KG1 (cell line): ENCODE measurements at places on chromosomes 2 and 18.

- DNase-seq = no peak
Observed at GRCh38 chr2:159798376-159798725, 343 bp upstream of the CD302 start.

- DNase-seq = no peak
Observed at GRCh38 chr2:2264416-2264815, 66.7 kb downstream of the MYT1L start.

DNA sequence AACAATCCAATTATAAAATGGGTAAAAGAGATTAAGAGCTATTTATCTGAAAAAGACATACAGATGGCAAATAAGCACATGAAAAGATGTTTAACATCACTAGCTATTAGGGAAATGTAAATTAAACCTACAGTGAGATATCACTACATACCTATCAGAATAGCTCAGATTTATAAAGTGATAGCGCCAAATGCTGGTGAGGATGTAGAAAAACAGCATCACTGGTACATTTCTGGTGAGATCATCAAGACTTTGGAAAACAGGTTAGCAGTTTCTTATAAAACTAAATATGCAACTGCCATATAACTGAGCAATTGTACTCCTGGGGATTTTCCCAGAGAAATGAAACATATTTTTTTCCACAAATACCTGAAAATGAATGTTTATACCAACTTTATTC lies 100.4 kb downstream of the ACOXL start:
- DNase-seq = no peak

- DNase-seq = no peak
Observed at GRCh38 chr2:215505044-215505786, 69.3 kb upstream of the FN1 start.

GRCh38 chr2:54566896-54567295 lies 110.8 kb downstream of the SPTBN1 start:
- no peak for DNase-seq

- DNase-seq = peak; percentile 18
Observed at GRCh38 chr2:57598551-57598950, 448.1 kb upstream of the VRK2 start.

- DNase-seq = no peak
Observed at GRCh38 chr18:7755753-7756475, 188.8 kb downstream of the PTPRM start.

- DNase-seq = no peak
Observed at GRCh38 chr2:64469261-64469660, 15.3 kb downstream of the LGALSL start.

DNA sequence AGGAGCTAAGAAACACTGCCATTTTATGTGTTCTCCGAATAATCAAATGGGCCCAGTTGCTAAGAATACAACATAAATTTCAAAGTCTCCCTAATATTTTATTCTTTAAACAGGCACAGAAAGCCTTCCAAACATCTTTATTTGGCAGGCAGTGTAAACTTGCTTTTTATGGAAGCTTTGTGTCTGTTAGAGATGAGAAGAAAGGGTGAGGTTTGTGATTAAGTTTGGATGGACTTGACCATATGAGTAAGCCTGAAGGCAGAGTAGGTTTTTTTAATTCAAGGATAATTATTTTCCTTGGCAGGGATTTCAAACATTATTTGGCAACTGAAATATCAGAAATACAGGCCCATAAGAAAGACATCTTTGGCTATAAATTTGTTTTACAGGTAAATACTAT lies 62.9 kb downstream of the COX7A2L start:
- no peak for DNase-seq

GRCh38 chr18:73664896-73665295 lies 482.7 kb downstream of the FBXO15 start:
- DNase-seq = no peak

DNA sequence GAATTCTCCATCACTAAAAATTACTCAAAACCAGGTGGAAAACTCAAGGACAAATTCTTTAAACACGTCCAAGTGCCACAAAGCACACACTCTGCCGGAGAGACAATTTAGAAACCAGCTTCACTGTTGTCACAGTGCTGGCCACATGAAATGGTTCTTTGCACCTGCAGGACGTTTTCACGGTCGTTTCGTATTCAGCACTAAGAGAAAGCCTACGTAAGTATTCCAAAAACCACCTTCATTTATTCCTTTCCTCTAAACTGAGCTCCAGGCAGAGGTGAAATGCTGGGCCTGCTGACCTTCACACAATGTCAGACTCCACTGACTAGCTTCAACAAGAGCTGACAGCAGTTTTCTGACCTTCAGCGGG lies 680 bp downstream of the ATP5F1A start:
- peak; percentile 45 for DNase-seq

DNA sequence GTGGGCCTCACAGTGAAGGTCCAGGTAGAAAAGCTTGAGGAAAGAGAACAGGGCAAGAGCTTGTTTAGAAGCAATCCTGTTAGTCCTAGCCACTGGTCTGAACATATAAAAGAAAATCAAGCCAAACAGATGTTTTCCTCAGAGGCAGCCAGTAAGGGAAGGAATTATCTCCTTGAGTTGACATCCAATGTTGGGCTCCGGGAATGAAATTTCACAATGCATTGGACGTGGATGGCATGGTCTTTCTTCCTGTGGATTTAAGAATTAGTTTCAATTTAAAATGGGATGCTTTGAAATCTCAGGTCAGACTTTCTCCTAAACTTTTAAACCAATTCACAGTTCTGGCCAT lies 92.1 kb downstream of the ACKR3 start:
- no peak for DNase-seq

DNA sequence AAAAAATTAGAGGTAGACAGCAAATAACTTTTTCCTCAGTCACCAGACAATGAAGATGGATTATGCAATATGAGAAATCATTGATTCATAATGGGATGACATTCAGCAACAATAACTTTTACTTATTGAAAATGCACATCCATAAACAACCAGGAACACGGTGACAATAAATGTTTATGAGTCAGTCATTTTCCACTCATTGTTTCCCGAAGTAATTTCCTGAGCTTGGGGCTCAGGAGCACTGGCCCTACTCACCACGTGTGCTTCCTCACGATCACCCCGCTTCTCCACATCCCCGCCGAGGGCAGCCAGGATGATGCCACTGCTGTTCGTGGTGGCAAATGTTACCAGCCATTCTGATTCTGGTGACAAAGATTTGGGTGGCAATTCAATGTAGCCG lies 156.3 kb downstream of the LAMA1 start:
- no peak for DNase-seq

DNA sequence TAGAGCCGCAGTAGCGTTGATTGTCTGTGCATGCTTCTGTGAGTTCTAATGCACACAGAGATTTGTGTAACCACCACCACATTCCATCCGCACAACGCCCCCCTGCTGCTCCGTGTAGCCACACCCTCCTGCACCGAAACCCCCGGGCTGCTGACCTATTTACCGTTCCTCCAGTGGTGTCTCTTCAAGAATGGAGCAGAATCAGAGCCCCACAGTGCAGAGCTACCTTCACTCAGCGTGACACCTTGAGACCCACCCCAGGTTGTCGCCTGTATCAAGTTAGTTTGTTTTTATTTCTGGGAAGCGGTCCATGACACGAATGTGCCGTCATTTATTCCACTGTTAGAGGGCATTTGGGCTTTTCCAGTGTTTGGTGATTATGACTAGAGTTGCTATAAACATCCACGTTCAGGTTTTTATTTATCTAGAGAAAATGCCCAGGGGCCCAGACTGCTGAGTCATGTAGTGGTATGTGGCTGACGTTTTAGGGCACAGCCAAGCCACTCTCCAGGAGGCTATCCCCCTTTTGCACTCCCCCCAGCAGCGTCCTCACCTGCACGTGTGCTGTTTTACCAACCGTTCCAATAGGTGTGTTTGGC lies 266.8 kb downstream of the NDUFA10 start:
- no peak for DNase-seq

GRCh38 chr18:63138436-63139340 lies 180.9 kb downstream of the BCL2 start:
- DNase-seq = no peak

GRCh38 chr2:20351555-20352229 lies 1.0 kb upstream of the PUM2 start:
- DNase-seq = no peak

GRCh38 chr2:70931376-70932000 lies 4.2 kb upstream of the ATP6V1B1 start:
- no peak for DNase-seq

GRCh38 chr18:48492880-48493279 lies 46.0 kb upstream of the CTIF start:
- DNase-seq = no peak

DNA sequence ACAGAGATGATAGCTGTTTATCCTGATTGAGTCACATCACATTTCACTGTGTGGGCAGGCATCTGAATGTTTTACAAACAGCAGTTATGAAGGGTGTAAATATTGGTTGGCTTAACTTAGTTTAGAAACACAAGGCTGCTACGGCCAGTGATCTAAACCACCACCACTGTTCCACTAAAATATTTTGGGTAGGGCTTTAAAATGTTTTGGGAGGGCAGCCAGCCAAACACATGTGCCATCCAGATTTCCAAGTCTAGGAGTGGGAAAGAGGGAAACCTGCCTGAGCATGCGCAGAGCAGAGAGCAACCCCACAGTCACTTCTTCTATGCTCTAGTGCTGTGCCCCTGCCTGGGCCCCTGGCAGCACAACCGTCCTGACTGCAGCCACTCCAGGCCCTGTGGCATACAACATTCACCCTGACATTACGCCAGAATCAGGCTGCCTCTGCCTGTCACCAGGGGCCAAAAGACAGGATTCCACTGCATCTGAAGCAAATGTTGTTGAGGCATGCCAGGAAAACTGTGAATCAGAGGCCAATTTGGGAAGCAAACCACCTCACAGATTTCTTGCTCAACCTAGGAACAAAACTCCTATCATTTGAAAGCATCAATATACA lies 74.8 kb upstream of the COL5A2 start:
- no peak for DNase-seq

- no peak for DNase-seq
Observed at GRCh38 chr18:21672521-21673267, 31.9 kb downstream of the ABHD3 start.

GRCh38 chr2:177246000-177246399 lies 18.5 kb downstream of the NFE2L2 start:
- DNase-seq = no peak

DNA sequence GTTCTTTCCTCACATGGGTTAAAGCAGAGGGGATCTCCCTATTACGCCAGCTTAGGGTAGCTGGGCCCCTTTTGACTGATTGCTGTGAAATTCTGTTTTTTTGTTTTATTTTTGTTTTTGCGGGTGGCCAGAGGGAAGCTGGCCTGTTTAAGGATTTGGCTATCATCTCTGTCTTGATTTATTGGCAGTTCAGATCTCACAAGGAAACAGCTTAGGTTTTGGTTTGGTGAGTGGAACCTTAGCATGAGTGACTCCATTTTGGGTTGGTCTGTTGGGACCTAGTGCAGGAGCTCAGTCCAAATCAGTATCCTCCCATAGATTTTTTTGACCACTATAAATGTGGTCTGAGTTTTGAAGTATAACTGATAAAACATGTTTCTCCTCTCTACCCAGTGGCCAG lies 25.6 kb upstream of the NTSR2 start:
- DNase-seq = no peak

GRCh38 chr2:69567909-69568300 lies 75.6 kb downstream of the AAK1 start:
- DNase-seq = no peak

- no peak for DNase-seq
Observed at GRCh38 chr2:237160271-237160919, 74.7 kb downstream of the COPS8 start.

- DNase-seq = peak; percentile 48
Observed at GRCh38 chr18:11089931-11090715, 59.2 kb downstream of the PIEZO2 start.

DNA sequence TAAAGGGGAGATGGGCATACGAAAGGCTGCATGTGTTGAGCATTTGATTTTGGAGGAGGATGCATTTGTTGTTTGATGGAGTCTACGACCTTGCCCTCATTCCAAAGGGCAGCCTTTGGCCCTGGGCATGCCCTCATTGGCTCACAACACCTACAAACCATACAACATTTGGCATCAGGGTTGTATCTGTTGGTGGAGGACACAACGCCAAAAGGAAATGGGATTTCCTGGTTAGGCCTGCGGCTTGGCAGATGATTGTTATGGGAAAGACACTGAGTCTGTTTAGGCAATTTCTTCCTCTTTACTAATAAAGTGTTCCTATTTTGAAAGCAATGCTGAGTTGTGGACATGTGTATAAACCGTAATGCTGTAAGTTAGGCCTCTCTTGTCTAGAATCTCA lies 246.9 kb downstream of the LDLRAD4 start:
- peak; percentile 74 for DNase-seq

- no peak for DNase-seq
Observed at GRCh38 chr2:112821682-112822081, 14.9 kb downstream of the IL1B start.

GRCh38 chr18:49345931-49346696 lies 114.3 kb downstream of the DYM start:
- DNase-seq = no peak

DNA sequence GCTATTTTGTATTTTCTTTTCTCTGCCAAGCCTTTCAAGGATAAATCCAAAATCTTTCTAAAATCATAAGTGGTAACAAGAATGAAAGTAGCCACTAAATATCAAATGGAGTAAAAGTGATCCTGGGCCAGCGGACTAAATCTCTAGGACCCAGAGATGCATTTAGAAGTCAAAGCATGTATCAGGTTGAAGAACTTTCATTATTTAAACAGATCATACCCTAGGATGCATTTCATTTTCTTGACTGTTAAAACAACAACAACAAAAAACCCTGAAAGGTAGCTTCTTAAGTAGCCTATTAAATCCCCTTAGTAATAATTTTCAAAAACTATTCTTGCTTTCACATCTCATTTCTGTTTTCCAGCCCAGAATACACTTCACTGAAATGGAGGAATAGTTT lies 4.8 kb upstream of the POU3F3 start:
- DNase-seq = no peak

DNA sequence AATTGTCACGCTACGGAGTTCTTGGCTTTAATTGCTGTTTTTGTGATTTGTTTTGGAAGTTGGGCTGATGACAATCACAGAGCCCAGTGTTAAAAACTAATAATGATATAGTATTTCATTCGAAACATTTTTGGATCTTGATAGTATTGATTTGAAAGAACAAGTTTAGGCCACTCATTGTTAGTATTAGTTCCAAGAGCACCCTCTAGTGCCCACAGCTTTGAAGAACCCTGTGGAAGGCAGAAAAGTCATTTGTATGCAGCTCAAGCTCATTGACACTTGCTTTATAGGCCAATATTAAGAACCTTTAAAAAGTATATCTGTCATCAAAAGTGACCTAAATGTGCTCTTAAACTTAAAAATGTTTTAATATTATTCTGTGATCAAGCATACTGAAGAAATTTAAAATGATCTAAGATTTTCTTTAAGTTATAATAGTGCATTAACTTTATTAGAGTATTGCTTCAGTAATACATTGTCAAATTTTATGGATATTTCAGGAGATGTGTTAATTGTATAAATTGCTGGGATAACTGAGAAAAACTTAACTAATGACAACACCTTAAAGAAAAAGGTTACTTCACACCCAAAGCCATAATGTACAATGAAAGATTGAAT lies 191.0 kb downstream of the GRB14 start:
- DNase-seq = peak; percentile 3

GRCh38 chr18:51160646-51161045 lies 36.8 kb downstream of the MEX3C start:
- no peak for DNase-seq
